ENCODE measurements at places on chromosomes 11 and 22.

- no peak for DNase-seq
Observed at GRCh38 chr11:66708701-66709100, 20.3 kb downstream of the SPTBN2 start.

GRCh38 chr22:43047605-43048004 is 32.7 kb upstream of the PACSIN2 start:
- DNase-seq = no peak

GRCh38 chr11:89626366-89626765 is 83.7 kb upstream of the TRIM77 start:
- no peak for DNase-seq

- no peak for DNase-seq
Observed at GRCh38 chr11:40132912-40133311, 1326.5 kb downstream of the LRRC4C start.

- DNase-seq = no peak
Observed at GRCh38 chr22:46815132-46815531, 52.7 kb downstream of the TBC1D22A start.

DNA sequence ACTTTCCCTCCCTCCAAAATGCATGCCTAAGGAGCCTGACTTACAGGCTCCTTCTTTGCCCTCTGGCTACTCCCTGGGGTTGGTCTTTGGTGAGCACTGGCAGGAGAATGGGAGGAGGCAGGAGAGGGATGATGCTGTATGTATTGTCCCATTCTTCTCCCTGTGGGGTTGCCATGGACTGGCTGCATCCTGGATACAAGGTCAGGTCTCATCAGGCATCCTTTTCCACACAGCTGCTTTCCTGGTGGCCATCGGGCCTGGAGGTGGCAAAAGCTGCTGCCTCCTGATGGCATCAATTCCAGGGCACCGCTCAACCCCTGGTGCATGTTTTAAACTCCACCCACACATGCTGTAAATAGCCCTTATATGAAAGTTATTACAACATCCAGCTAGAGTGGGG is 257.2 kb downstream of the ETS1 start:
- no peak for DNase-seq

DNA sequence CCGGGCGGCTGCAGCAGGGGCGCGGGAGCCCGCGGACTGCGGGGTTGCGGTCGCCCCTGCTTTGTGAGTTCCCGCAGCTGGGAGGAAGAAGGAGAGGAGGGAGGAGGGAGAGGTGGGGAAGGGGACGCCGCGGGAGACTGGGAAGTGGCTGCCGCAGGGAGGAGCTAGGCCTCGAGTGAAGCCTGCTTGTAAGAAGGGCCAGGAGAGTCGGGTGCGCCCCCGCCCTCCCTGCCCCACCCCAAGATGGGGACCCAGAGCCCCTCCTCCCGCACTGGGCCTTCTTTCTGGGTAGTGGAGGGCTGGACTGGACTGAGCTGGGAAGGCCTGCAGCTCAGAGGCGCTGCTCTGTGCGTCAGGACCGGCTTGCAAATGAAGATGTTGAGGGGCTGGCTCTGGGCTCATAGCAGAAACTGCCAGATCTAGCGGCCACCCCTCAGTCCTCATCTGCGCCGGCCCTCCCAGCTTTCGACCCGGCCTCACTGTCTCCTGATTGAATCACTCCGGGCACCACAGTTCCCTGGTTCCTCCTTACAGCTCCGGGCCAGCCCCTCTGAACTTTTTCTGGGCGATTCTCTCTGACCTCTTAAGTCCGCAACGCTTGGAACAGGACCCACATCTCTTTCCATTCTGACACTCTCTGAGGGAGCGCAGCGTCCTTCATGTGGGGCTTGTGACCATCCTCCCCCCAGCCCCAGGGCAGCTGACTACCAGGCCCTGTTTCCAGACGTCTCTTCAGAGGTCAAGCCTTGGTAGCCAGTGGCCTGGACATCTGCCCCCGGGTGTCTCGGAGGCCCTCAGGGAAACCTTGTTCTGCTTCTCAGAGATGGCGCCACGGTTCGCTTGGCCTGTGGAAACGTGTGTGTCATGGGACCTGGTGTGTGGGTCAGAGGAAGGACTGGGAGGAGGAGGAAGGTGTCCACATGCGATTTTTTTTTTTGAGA is 21.9 kb downstream of the SERPINH1 start:
- DNase-seq = no peak

DNA sequence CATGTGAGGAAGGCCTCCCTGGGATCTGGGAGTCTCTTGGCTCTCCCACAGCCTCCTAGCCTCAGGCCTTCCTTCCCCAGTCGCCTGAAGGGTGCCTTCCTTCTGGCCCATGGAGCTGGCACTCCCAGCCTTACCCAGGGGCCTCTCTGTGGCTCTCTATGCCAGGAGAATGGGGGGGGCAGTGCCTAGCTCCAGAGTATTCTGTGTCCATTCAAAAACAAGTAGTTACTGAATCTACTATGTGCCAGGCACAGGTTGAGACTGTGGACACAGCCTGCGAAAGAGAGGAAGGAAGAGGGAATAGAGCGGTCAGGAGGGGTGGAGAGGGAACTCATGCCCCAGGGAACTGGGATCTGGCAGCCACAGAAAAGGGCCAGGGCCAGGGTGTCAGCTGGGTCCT is 2.7 kb upstream of the PLA2G3 start:
- no peak for DNase-seq

DNA sequence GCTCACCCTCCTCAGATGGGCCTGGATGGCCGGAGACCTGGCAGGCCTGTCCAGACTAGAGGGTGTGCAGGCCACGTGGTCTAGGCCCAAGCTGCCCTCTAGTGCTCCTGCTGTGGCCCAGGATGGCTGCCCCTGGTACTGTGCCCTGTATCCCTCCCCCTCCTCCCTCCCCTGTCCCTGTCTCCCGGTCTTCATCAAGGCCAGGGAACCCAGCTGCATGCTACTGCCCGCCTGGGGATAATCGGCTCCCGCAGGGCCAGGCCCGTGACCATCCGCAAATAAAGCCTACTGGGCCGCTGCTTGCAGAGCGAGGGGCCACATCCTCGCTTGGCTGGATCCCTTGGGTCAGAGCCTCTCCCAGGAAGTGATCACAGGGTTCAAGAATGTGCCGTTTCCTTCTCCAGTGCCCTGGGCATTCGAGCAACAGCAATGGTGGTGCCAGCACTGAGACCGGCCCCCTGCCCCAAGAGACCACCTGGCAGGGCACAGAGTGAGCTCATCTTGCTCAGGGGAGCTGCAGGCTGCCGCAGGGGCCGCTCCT is 51.1 kb downstream of the WNT7B start:
- DNase-seq = no peak

DNA sequence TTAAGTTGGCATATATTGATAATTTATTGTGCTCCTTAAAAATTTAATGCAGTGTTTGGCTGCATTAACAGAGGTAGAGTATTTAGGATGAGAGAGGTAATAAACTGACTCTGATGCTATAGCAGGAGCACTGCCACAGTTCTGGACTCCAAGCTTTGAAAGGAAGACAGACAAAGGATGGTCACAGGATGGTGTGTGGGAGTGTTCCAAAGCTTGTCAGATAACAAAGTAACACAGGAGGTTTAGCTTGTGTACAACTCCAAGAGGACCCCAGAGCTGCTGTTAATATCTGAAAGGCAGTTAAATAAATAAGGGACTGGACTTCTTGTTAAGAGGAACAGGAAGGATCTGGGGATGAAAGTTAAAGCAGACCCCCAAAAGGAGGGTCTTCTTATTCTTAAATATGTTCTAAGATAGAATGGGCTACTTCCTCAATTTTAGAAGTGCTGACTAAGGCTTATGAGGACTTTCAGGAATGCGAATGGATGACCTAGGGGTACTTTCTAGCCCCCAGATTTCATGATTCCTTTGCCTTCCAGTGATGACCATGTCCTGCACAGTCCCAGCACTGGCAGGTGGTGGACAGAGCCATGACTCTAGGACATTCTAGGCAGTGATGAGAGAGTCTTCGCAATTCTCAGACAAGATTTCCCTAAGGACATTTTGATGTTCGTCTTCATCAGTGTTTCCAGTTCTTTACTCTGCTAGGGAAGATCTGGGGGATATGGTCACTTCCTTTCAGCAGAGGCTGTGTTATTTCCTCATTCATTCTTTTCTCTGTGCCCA is 149.1 kb upstream of the RASSF10 start:
- DNase-seq = no peak

- no peak for DNase-seq
Observed at GRCh38 chr22:17915676-17916075, 108.7 kb downstream of the MICAL3 start.
